ENCODE measurements at places on chromosomes 4 and X. TPM values are rescaled to one million over a fixed set of nuclear protein-coding genes. Genes with fewer than 3 reads are reported as not detected.

GRCh38 chr4:174255786-174256185 is 27.7 kb downstream of the FBXO8 start:
- no peak for DNase-seq

DNA sequence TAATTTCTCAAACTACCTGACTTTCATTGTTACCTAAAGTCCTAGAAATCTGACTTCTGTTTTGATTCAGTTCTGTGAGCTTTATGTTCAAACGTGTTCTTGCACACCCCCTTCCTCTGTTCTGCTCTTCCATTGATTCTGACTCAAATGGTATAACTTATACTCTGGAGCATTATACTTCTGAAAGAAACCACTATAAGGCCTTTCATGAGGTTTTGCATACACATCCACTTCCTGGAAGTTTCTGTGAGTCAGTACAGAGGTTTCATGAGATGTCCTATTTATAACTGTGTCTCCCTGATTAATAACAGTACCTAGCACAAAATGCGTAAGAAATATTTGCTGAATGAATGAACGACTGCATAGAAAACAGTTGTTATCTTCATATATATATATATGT is 540.2 kb upstream of the CT83 start:
- no peak for DNase-seq

DNA sequence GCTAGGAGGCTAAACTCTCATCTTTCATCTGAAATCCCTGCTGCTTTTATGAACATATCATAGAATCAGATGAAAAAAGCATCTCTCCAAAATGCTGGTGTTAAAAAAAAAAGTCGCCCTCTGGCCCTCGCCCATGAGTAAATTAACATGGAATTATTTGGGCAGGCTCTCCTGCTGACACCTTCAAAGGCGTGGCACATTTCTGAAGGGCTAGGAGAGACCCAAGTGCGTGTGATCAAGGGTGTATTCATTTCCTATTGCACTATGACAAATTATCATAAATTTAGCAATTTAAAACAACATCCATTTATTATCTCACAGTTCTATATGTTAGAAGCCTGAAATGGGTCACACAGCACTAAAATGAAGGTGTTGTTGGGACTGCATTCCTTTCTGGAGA is 5.1 kb downstream of the ANXA3 start:
- no peak for DNase-seq

DNA sequence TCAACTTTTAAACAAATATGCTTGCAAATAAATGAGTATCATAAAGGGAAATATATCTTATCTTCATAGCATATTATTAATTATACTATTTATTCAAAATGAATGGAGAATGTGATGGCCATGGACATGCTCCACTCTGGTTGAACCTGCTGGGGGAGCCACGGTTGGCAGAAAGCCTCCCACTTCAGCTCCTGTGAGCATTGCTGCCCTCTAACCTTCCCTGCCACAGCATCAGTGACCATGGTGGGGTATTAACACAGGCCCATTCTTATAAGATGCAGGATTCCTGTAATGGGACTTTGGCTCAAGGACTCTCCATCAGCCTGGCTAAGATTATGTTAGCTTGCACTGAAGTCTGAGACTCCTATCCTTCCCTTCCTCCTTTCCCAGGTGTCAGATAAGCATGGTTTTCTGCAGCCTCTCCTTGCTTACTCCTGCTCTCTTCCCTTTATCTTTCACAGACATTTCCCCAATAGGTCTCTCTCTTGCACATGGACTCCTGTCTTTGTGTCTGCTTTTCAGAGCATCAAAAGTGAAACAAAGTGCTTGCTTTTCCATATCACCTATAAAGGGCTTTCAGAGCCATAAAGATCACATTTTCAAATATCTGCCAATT is 4.9 kb upstream of the ABRAXAS1 start:
- DNase-seq: no peak

DNA sequence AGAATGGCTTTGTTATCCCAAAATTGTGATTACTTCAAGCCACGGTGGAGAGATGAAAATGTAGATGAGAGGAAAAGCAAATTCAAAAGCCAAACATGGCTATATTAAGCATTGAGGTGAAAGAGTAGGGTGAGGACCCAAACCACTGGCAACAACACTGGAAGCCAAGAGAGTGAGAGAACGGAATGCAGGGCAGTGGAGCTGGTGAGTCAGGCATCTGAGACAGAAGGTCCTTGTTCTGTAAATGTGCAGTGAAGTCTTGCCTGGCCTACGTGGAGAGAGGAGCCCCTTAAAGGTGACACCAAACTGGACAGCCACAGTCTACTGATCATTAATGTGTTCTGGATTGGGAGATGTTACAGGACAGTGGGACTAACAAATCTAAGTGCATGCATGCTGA is 22.8 kb upstream of the SEC24B start:
- no peak for DNase-seq

DNA sequence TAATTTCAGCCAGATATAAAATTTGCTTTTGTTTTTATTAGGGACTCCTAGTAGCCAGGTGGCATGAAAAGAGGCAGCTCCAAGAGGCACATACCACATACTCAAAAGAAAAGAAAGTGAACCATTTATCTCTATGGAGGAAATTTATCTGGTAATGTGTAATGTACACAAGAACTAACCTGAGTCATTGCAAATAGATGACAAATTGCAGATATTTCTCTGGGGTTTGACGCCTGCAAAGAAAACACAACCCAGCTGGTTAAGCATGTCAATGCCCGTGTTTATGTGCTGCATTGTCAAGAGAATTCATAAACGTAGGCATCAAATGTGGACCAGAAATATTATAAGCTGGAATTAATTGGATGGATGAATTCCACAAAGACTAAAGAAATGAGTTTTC is 46.9 kb upstream of the PHKA2 start:
- DNase-seq: no peak

DNA sequence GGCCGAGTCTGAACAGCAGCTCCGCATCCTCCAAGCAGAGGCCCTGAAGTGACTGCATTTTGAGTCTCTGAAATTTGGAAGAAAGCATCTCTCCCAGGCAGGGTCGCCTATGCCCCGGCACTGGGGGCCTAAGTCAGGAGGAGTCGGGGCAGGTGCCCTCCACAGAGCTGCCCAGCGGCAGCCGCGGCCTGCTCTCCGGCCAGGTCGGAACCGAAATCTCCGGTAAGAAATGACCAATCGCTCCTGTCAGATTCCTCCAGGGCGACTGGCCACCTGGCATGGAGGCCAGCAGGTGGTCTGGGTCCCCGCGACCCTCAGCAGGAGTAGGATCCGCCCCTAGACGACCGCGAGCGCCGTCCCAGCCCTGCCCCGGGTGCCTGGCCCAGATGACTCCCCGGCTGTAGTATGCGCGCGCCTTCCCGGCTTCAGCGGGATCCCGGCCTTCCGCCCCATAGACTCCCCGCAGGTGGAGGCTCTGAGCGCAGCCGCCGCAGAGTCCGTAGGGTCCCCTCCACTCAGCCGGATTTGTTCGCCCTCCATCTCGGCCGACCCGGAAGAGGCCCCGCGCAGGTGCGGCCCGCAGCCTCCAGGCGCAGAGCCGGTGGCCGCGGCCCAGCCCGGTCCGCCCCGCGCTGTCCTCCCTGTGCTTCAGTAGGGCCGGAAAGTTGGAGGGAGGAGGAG is 1.5 kb downstream of the NKX1-1 start:
- DNase-seq: no peak

DNA sequence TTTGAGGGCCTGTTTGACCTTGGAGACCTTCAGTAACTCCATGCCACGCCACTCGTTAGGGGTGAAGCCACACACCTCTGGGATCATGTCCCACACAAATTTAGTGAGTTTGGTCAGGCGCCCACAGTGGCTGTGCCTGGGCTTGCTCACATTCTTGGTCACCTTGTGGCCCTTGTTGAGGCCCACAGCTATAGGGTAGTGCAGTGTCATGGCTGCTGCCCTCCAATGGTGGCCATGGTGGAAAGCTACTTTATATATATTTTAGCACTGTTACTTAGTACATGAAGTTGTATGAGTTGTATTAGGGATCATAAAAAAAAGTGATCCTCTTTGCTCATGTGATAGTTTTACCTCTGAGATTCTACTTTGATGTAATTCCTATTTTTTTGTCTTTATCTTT is 985 bp upstream of the CXCL11 start:
- DNase-seq: no peak

- DNase-seq: no peak
Measured at GRCh38 chr4:52946855-52947254, 84.7 kb downstream of the RASL11B start.

DNA sequence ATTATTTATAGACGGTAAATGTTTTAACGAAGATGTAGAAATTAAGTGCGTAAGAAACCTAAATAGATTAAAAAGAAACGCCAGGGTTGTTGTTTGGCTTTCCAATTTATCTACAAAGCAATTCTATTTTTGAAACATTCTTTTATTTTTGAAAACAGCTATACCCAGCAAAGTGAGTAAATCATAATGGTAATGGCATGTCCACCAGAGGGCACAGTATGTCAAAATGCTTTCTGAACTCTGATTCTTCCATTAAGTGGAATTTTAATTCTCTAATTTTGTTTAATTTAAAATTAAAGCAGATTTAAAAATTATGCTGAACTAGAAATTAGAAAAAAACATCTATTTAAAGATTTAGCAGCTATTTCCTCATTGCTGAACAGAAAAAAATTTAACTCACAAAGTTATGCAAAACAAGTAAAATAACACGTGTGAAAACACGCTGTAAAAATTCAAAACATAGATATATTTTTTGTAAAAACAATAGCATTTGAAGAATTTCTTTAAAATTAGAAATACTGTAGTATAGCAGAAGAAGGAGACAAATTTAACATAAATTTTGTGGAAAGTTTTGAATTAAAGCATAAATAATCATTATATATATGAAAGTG is 26.5 kb downstream of the RASSF6 start:
- DNase-seq: no peak

GRCh38 chr4:6788123-6788522 is 5.6 kb downstream of the KIAA0232 start:
- DNase-seq: no peak

DNA sequence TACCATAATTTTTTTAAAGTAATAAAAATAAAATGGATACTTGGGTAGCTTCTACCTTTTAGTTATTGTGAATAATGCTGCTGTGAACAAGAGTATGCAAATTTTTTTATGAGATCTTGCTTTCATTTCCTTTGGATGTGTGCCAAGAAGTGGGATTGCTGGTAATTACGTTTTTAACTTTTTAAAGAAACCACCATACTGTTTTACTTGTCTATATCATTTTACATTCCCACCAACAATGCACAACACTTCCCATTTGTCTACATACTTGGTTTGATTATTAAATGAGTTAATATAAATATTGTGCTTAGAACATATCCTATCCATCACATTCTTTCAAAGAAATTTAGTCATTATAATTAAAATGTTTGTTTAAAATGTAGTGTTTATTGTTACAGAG is 3.9 kb upstream of the SULT1B1 start:
- no peak for DNase-seq

DNA sequence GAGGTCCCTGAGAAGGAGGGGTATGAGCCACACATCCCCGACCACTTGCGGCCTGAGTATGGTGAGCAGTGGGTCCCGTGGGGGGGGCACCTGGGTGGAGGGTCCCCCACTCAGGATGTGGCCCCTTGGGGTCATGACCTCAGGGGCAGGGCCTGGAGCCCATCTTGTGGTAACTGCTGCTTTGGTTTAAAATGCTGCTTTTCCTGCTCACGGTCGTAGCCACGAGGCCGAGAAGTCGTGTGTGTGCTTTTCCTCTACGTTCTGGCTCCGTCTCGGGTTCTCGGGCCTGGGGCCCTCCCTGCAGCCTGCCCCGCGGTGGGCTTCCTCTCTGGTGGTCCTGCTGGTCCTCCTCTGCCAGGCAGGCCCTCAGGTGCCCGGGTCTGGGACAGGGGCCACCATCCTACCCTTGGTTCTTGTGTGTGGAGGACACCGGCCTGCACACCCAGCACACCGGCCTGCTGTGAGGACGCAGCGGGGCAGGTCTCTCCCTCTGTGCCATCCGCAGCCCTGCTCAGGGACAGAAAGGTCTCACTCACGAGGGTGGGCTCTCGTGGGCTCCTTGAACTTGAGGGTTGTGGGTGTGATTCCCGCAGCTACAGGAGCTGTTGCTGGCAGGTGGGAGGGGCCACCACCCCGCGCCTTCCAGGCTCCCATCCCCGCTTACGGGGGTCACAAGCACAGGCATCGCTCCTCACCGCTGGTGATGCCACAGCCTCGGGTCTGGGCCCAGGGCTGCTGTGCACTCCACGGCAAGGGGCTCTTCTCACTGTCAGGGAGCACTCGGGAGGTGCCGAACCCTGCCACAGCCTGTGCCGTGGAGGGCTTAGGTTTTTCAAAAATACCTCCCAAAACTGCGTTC is 19.6 kb downstream of the UVSSA start:
- DNase-seq: no peak

GRCh38 chr4:29717287-29718057 is 1002.7 kb upstream of the PCDH7 start:
- no peak for DNase-seq

DNA sequence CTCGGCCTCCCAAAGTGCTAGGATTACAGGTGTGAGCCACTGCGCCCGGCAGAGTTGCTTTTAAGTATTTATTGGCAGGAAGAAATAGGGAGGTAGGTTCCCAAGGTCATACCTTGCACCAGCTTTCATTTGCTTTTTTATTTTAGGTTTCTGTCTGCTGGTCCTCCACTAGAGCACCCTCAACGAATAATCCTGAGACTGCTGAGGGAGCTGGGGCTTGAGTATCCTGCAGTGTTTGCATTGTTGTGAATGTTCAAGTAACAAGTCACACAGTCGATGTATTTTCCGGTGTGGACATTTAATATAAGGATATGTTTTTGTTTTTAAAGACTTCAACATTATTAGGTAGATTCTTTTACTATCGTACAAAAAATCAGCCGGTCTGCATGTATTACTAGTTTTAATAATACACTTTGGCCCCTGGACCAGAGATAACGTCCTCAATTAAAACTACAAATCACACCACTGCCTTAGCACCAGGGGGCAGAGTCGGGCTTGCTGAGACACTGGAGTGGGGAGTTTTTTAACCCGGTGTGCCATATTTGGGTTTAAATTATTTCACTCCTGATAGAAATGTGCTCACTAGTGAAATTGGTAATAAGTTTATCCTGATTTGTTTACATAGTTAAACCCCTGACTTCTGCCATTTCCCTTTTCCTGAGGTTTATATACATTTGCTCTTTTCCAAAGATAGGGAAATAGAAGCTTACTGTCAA is 11.6 kb downstream of the SMIM20 start:
- DNase-seq: no peak

Gene GLRA2
- total RNA-seq: not detected

Gene EDA2R
- total RNA-seq: 12.6 TPM

Gene PPBP
- total RNA-seq: not detected

Gene AKAP14
- total RNA-seq: not detected

Gene CRLF2
- not detected for total RNA-seq
